C1 segment of cervical spinal cord (tissue), 14 donors: ENCODE measurements at places on chromosomes 2 and 18.
A peak's percentile ranks its signal among the peaks of the same experiment; 100 is the strongest.

- DNase-seq, result no peak
Measured at GRCh38 chr2:202426751-202427150, 50.6 kb downstream of the BMPR2 start.

GRCh38 chr18:36177913-36178312 lies 9.4 kb upstream of the MOCOS start:
- DNase-seq, result no peak

- DNase-seq, result no peak
Measured at GRCh38 chr2:241947004-241947350, 77.4 kb downstream of the RTP5 start.

DNA sequence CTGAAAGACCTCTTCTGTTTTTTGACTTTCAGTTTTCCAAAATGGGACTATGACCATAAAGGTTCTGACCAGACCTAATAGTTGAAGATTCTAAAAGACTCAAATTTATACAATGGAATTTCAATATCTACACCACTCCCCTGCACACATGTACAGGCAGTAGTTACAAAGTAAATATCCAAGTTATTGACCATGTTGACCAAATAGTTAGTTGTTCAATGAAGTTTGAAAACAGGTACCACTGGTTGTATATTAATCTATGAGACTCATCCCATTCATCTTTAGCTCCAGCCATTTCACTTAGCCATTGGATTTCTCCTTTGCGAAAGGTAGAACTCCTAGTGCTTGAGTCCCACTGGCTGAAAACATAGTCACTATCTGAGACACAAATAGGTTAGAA lies 277.4 kb downstream of the SETBP1 start:
- DNase-seq, result no peak

DNA sequence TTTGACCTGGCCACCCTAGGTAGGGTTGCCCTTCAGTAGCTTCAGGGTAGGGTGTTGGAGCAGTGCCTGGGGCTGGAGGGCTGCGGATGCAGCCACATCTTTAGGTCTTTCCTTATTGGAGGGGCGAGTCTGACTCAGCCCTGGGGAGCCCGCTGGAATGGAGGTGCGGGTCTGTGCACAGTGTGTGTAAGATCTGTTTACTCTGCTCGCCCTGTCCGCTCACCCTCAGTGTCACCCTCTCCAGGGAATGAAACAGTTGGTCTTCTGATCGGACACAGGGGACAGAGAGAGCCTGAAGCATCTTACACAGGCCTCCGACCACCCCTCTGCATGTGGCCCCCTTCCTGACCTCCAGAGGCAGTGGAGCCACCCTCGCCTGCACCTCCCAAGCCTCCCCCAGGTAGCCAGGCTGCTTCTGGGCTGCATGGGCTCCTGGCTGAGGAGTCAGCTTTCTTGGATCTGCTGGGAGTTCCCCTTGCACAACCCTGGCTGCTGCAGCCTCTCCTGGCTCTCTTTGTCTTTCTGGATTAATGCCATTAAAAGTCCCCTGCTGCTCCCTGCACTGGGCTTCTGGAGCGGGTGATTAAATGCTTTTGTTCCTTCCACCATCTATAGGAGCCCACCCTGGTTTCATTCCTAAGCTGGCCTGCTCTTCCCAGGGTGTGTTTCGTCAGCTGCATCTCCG lies 82.6 kb downstream of the ASB1 start:
- DNase-seq, result no peak

GRCh38 chr2:149418065-149418464 lies 87.7 kb downstream of the LYPD6 start:
- no peak for DNase-seq

DNA sequence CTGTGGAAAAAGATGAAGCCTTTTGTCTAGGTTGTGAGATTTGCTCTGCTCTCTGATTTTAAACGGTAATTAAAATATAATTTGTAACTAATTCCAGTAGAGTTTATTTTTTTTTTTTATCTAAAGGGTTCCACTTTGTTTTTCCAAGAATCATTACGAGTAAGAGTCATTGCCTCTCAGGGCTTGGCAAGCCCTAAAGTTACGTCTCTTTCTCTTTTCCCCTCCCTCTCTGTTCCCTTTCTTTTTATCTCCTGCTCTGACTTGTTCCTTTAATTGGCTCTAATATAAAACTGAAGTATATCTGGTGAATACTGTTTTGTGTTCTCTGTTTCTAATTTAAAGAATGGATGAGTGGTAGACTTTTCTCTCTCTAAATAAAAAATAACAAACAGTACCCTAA lies 75.8 kb downstream of the CALCRL start:
- DNase-seq, result no peak

DNA sequence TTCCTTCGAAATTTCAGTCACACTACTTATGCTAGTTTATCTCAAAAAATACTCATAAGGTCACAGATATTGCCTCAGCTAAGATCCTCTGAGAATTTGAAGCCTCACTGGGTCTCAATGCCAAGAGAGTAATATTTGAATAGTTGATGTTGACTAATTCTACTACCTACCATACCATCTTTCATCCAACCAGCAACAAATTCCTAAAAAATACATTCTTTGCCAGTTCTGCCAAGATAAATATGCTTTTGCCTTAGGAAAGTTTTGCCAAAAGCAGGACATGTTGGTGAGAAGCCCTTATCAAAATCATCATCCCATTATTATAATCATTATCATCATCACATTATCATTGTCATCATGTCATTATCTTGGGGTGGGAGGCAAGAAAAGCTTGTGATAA lies 544.6 kb upstream of the ZEB2 start:
- no peak for DNase-seq

DNA sequence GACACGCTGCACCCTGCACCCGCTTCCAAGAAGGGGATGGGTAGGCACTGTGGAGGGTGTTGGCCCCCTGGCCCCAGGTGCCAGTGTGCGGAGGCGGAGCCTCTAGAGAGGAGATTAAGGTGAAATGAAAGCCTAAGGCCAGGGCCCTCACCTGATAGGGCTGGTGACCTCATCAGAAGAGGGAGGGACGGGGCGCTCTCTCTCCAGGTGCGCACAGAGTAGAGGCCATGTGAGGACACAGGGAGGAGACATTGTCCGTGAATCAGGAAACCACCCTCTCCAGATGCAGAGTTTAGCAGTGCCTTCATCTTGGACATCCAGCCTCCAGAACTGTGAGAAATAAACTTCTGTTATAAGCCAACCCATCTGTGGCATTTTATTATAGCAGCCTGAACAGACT lies 62.3 kb downstream of the PSMG2 start:
- DNase-seq, result no peak

DNA sequence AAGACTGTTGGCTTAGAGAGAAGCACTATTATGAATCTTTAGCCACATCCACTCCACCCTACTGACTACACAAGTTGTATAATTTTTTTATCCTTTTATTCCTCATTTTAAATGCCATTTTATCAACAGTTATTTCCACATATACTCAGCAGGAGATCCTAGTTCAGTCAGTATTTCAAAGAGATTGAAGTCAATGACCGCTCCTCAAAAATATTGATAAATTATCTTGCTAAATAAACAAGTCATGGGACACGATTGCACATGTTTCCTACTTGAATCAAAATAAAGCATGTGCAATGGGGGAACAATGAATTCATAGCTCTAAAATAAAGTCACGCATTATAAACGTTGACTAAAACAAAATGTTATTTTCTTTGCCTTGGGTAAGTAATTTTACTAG lies 496.5 kb downstream of the LRRTM4 start:
- DNase-seq, result no peak

DNA sequence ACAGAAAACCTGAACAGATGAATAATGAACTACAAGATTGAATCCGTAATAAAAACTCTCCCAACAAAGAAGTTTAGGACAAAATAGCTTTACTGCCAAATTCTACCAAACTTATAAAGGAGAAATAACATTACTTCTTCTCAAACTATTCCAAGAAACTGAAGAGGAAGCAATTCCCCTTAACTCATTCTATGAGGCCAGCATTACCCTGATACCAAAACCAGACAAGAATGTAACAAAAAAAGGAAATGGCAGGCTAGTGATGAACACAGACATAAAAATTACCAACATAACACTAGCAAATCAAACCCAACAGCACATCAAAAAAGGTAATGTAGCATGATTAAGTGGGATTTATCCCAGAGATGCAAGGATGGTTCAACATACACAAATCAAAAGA lies 213.7 kb upstream of the FOSL2 start:
- DNase-seq, result no peak

GRCh38 chr2:114038710-114039109 lies 148.8 kb downstream of the ACTR3 start:
- no peak for DNase-seq

- DNase-seq, result no peak
Measured at GRCh38 chr2:44181648-44182047, 13.0 kb downstream of the PPM1B start.

- no peak for DNase-seq
Measured at GRCh38 chr18:79769698-79770500, 27.8 kb upstream of the KCNG2 start.

DNA sequence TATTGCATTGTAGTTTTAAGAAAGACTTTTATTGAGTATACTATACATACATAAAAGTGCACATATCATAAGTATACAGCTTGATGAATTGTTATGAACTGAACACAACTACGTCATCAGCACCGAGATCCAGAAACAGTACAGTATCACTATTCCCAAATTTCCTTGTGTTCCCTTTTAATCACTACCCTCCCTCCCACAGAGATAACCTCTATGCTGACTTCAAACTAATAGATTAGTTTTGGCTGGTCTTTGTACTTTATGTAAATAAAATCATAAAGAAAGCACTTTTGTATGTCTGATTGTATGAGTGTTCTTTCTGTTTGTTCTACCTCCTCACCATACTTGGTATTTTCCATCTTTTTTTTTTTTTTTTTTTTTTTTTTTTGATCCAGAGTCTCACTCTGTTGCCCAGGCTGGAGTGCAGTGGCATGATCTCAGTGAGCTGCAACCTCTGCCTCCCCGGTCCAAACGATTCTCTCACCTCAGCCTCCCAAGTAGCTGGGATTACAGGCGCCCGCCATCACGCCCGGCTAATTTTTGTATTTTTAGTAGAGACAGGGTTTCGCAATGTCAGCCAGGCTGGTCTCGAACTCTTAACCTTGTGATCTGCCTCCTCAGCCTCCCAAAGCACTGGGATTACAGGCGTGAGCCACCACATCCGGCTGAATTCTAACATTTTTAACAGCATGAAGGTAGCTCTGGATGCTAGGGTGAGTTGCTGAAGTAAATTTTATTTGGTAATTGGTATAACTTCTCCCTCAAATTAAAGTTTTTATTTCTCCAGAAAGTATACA lies 43.3 kb upstream of the RAB1A start:
- no peak for DNase-seq

GRCh38 chr2:27191070-27191829 lies 20.6 kb upstream of the ATRAID start:
- no peak for DNase-seq

DNA sequence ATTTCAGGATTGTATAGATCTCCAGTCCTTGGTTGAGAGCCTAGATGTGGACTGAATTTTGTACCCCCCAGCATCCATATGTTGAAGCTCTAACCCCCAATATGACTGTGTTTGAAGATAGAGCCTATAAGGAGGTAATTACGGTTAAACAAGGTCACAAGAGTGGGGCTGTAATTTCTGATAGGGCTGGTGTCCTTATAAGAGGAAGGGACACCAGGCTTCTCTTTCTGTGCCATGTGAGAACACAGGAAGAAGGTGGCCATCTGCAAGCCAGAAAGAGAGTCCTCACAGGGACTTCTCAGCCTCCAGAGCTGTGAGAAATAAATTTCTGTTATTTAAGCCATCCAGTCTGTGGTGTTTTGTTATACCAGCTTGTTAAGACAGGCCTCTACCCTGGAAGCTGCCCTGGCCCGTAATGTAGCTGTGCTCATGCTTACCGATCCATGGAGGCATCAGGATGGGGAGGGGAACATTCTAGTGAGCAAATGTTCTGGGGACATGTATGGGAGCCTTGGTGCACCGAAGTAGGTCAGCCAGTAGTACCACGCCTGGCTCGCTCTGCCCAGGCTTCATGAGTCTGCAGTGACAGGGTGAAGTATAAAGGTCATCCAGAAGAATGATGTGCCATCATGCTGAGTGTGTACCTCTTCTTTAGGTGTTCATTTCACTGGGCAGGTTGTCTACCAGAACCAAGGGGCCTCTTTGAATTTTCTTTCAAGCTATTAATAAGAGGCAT lies 16.1 kb downstream of the RASGRP3 start:
- DNase-seq, result no peak

DNA sequence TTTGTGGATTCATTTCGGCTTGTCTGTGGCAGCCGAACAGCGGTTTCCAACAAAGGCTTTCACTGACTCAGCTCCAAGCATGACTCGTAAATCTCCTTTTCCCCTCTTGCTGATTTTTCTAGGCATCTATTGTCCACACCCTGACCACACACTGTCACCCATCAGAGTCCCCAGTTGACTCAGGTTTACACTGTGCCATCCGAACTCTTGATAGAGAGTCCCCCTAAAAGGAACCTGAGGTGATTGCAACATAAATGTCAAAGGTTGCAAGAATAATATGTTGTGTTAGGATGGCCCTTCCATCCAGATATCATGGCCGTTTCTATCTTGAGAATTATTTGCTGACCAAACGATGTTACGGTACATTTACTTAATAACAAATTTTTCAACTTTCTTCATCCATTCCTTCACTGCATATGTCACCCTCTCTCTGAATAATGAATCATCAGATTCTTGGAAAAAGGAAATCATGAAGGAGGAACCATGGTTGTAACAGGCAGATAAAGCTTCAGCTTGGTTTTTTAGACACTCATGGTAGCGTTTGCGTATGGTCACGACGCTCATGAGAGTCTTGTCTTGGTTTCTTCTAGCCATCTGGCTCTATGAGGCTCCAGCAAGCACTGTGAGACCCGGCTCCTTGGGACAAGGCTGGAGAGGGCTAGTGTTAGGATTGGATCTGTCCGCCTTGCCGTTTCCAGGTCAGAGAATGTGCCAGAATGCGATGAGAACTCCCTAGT lies 72.1 kb downstream of the NPAS2 start:
- DNase-seq, result no peak

- no peak for DNase-seq
Measured at GRCh38 chr2:188193230-188193629, 98.4 kb upstream of the GULP1 start.

DNA sequence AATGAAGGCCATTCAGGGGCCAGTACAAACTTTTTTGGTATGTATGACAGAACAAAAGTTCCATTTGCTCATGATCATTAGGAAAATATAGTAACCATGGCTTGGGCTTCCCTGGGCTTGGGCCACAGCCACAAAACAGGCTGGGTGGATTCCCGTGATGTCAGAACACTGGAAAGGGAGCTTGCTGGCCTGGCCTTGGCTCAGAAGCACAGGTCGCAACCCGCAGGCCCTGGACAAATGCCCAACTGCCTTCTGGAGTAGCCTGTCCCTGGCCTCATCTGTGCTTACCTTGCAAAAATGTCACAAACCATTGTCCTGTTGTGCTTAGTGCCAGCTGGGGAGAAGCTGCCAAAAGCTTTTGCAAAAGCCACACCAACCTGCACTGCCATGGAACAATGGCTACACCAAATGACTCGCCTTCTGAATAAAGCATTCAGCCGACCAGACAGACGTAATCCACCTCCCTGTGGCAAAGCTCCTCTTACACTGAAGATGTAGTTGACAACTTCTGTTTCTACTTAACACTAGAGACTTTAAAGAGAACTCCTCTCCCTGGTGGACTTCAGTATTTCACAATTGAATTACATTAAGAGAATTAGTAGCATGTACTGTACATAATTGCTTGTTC lies 125.5 kb downstream of the ANKRD44 start:
- peak; percentile 61 for DNase-seq
